ENCODE measurements at places on chromosomes 4 and X.
A peak's percentile ranks its signal among the peaks of the same experiment; 100 is the strongest.

- DNase-seq, result no peak
Observed at GRCh38 chr4:84710548-84710947, 127.6 kb downstream of the CDS1 start.

- DNase-seq, result peak; percentile 3
Observed at GRCh38 chr4:113052379-113052951, 3.0 kb downstream of the ANK2 start.

DNA sequence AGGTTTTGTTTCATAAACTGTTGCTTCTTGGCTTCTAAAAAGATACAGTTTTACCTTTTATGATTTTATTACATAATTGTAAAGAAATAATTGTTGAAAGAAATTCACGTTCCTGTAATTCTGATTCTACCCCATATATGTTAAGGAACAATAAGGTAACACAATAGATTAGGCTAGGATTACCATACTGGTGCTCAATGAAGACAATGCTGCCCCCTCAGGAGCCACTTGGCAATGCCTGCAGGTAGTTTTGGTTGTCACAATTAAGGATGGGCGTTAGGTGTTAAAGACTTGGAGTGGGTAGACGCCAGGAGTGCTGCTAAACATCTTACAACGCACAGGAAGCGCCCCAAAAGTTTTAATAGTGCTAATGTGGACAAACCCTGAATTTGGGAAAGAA is 133.2 kb downstream of the NLGN4X start:
- no peak for DNase-seq

DNA sequence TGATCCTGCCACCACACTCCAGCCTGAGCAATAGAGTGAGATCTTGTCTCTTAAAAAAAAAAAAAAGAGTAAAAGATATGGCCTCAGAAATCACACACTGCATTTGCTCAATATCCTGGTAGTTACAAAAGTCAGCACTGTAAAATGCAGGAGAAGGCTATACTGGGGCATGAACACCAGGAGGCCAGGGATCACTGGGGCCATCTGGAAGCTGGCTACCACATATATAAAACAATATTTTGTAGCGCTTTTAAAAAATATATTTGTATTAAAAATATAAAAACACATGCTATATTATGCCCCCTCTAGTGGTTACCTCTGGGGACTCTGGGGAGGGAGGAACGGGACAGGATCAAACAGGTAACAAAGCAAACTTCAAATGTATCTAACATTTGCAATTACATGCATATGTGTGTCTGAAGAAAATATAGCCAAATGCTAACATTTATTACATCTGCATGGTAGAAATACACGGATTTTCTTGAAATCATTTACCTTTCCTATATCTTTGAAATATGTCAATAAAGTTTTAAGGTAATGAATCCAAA is 4.0 kb downstream of the C4orf46 start:
- peak; percentile 52 for DNase-seq

GRCh38 chrX:40154853-40155588 is 57.3 kb upstream of the BCOR start:
- peak; percentile 81 for DNase-seq

GRCh38 chrX:107894038-107894437 is 68.4 kb downstream of the MID2 start:
- peak; percentile 73 for DNase-seq

- DNase-seq, result peak; percentile 45
Observed at GRCh38 chrX:15680401-15680800, 15.8 kb upstream of the CLTRN start.

GRCh38 chr4:123536225-123536624 is 139.6 kb downstream of the SPRY1 start:
- DNase-seq, result peak; percentile 31

DNA sequence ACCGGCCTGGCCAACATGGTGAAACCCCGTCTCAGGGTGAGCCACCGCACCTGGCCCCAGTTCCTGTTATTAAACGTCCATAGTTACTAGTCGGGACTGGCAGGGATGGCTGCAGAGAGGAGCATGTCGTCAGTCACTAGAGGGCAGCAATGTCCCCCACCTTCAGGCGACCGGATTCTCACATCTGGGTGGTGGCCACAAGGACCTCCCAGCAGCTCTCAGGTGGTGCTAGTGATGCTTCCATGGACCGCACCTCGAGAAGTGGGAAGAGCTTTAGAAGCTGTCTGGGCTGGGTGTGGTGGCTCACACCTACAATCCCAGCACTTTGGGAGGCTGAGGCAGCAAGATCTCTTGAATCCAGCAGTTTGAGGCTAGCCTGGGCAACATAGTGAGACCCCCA is 13.3 kb upstream of the IL3RA start:
- DNase-seq, result peak; percentile 95

GRCh38 chr4:60588556-60588955 is 611.6 kb upstream of the ADGRL3 start:
- DNase-seq, result no peak

DNA sequence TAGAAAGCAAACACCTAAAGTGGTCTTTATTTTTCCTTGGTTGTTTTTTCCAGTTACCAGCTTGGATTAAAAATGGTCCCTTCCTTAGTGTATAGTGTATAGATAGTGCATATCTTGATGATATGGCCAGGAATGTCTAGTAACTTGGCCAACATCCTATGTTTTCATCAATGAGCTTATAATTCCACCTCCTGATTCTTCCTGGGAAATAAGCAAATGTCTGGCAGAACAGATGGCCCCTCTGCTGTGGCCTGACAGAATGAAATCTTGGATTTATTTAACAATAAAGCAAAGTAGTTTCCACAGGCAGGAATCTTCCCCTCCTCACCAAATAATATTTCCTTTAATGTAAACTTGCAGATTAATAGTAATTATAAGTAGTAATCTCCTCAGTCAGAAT is 6.1 kb downstream of the SCARB2 start:
- DNase-seq, result no peak

DNA sequence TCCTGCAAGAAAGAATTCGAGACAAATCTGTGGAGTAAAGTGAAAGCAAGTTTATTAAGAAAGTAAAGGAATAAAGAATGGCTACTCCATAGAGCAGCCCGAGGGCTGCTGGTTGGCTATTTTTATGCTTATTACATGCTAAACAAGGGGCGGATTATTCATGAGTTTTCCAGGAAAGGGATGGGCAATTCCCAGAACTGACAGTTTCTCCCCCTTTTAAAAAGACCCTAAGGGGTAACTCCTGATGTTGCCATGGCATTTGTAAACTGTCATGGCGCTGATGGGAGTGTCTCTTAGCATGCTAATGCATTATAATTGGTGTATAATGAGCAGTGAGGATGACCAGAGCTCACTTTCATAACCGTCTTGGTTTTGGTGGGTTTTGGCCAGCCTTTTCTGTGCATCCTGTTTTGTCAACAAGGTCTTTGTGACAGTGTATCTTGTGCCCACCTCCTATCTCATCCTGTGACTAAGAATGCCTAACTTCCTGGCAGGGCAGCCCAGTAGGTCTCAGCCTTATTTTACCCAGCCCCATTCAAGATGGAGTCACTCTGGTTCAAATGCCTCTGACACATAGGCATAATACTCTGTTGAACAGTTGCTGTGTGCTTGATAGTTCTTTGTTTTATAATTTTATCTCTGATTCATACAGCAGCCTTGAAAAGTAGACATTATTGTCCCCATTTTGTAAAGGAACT is 25.8 kb downstream of the GAB1 start:
- DNase-seq, result no peak

GRCh38 chrX:16683007-16683664 is 29.3 kb downstream of the CTPS2 start:
- DNase-seq, result no peak

GRCh38 chrX:129876771-129877305 is 29.1 kb upstream of the UTP14A start:
- no peak for DNase-seq

DNA sequence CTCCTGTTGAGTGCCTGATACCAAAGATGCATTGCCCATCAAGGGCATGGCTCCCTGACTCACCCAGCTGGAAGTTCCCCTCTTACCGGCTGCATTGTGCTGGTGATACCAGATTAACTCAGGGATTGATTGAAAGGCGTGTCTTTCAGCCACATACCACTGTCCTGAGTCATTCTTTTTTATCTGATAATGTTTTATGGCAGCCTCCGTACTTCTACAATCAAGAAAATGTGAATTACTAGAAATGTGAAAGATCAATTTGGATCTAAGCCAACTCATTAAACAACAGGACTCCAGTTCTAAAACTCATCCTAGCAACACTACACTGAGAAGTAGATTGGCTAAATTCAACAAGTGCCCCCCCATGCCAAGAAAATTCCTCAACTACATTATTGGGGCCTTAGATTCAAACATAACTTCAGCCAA is 40.0 kb downstream of the TXK start:
- DNase-seq, result no peak

DNA sequence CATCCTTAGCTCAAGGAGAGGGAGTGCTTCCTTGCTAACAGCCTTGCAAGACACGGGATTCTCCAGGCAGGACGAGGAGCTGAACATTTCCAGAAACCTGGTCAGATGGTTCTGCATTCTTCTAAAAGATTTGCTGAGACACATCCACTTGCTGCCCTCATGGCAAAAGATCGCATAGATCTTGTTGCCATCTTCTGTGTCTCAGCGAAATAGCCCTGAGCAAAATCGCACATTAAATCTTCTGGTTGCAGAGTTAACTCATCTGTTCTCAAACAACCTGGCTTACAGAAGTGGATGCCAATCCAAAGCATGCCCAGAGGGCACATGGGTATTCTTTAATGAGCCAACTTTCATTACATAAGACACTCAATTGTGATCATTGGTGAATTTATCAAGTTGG is 167.5 kb downstream of the PRKX start:
- DNase-seq, result no peak

- DNase-seq, result no peak
Observed at GRCh38 chr4:95547715-95548471, 880 bp downstream of the UNC5C start.

- no peak for DNase-seq
Observed at GRCh38 chr4:15682242-15683142, 865 bp downstream of the FAM200B start.

GRCh38 chr4:166088576-166088975 is 215.5 kb downstream of the TLL1 start:
- DNase-seq, result no peak

- peak; percentile 39 for DNase-seq
Observed at GRCh38 chr4:108060164-108060563, 70.5 kb downstream of the HADH start.

DNA sequence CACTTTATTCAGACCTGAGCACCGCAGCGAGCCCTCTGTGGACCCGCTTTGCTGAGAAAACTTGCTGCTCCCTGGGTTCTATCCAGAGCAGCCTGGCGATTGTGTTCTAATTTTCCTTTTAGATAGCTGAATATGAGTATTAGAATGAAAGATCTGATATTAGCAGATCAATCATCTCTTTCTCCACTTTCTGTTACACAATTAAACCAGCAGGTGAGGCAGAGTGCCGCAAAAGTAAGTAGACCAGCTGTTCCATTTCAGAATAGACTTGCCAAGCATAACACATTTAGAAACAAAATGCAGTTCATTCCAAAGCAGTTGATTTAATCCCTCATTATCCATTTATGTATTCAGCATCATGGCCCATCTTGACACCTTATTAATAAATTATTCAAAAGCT is 58.6 kb downstream of the PALLD start:
- DNase-seq, result no peak

All from KBM-7 (cell line).